Heart right ventricle (tissue), 16 donors: ENCODE measurements at places on chromosomes 3 and 15. TPM values are rescaled to one million over a fixed set of nuclear protein-coding genes. Genes with fewer than 3 reads are reported as not detected.

CSK gene
- 34.7 TPM for total RNA-seq

DNA sequence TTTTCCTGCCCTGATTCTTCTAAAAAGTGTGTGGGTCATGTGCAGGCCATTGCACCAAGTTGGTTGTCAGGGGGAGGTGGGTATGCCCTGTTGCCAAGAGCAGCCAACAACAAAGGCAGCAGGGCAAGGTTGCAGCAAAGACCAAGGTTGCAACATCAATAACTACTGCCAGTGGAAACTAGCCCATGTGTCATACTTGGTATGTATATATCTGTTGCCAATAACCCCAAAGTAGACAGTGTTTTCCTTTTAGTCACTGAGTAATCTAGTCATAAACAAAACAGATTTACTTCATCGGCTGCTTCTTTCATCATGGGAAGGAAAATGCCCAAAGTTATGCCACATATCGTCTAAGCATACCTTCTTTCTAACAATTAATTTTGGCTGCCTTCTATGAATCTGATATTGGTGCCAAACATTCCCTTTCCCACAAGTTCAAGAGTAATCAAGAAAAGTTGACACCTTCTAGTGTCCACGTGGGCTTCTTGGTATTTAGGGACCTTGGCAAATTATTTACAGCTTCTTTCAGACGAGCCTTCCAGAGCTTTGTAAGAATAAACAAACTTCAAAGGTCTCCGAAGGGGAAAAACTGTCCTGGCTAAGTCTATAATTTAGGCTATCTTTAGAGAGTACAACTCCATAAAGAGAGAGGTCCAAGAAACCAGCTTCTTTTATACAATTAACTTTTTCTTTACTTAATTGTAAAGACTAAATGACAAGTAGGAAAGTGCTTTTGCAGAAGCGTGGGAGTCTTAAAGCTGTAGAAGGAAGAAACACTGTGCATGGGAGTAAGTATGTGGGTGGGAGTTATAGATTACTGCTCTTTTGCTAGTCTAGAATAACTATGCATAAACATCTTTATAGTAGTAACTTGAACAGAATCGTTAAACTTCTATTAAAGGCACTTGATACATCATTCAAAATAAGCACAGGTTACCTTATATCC lies 10.0 kb upstream of the MBNL1 start:
- peak; percentile 37 for DNase-seq

SRGAP3 gene
- total RNA-seq = 9.8 TPM

UQCC5 gene
- 73.4 TPM for total RNA-seq

- DNase-seq = no peak
These were observed 55.5 kb downstream of the DPH6 start for GRCh38 chr15:35490511-35490910.

GRCh38 chr3:114758831-114759699 lies 388.0 kb downstream of the ZBTB20 start:
- DNase-seq = no peak

- no peak for DNase-seq
These were observed 190.2 kb downstream of the STAG1 start for GRCh38 chr3:136562026-136562425.

LMAN1L gene
- 6.6 TPM for total RNA-seq

DNA sequence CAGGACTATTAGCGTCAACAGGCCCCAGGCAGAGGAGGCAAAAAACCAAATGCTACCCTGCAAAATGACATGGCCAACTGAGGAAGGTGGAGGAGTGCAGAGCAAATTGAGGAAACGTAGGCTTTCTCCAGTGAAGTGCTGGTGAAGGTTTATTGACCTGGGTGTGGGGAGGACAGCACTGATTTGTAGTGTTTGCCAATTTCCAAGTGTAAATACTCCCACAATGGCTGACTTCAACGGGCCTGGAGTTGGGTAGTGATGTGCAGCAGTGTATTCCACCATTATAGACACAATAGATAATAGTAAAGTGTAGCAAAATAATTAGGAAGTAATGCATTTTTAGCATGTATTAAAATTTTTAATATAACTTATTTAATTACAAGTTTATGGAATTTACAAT lies 32.2 kb upstream of the TPM1 start:
- DNase-seq = no peak

GRCh38 chr3:44252332-44252959 lies 10.8 kb downstream of the TOPAZ1 start:
- DNase-seq = no peak

- no peak for DNase-seq
These were observed 456.3 kb downstream of the GABRG3 start for GRCh38 chr15:27427276-27427675.

DNA sequence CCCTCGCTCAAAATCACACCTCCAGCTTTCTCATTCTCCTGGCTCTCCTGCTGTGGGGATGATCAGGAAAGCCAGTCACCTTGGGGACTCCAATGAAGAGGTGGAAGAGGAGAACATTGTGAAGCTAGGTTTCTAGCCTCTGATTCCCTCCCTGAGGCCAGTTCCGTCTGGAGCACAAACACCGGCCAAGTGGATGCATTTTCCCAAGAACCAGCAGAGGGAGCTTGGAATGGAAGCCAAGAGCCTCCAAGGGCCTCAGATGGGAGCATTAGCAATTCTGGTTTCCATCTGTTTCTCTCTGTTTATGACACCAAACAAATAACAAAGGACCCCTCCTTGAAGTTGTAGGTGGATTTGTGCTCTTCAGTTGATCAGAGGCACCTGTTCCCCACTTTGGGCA lies 40.6 kb upstream of the NMNAT3 start:
- DNase-seq = peak; percentile 18

CYP1A2 gene
- not detected for total RNA-seq

GRCh38 chr15:58462547-58462946 lies 30.8 kb downstream of the LIPC start:
- no peak for DNase-seq
